ENCODE measurements at places on chromosomes 5 and 9. TPM values are rescaled to one million over a fixed set of nuclear protein-coding genes. Genes with fewer than 3 reads are reported as not detected.

DNA sequence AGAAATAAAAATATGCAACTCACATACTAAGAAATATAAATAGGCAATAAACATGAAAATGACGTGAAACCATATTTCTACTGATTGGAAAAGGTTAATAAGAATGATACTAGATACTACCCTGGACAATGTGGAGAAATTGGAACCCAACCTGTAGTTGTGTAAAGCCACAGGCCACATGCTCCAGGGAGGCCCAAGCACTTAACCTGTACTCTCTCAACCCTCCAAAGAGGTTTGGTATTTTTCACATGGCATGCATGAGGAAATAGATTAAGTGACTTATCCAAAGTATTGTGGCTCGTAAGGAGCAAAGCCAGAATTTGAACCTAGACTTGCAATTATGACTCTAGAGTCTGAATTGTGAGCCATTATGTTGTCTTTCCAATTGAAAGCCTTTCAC is 13.4 kb downstream of the LIFR start:
- DNase-seq, result no peak

Gene FBP2
- not detected for total RNA-seq

Gene RUFY1
- 61.4 TPM for total RNA-seq

DNA sequence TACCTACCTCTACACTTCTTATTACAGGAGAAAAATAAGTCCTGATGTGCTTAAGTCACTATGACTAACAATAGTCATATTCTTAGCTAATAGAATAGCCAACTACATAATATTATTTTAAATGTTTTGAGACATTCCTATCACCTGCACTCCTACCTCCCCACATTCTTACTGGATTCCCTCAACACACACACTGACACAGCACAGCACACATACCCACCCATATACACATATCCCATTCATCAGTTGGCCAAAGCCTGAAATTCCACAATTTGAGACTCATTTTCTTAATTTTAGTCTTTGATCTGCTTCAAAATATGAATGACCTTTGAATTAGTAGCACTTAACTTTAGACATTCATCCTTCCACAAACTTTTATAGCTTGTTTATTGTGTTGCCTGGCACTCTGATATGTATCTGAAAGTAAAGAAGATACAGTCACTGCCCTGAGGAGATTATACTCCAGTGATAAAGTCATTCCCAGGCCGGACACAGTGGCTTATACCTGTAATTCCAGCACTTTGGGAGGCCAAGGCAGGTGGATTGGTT is 168.3 kb upstream of the RASA1 start:
- DNase-seq, result no peak

- no peak for DNase-seq
Measured at GRCh38 chr5:35374584-35374983, 144.3 kb upstream of the PRLR start.

- no peak for DNase-seq
Measured at GRCh38 chr5:160363660-160364395, 6.6 kb downstream of the C1QTNF2 start.

- no peak for DNase-seq
Measured at GRCh38 chr9:83935276-83935935, 14.2 kb upstream of the KIF27 start.

- no peak for DNase-seq
Measured at GRCh38 chr5:181259283-181259682, 1.7 kb downstream of the TRIM52 start.

- DNase-seq, result no peak
Measured at GRCh38 chr5:88669371-88670050, 213.5 kb downstream of the MEF2C start.

- DNase-seq, result no peak
Measured at GRCh38 chr9:76644647-76645250, 119.5 kb upstream of the PCA3 start.

DNA sequence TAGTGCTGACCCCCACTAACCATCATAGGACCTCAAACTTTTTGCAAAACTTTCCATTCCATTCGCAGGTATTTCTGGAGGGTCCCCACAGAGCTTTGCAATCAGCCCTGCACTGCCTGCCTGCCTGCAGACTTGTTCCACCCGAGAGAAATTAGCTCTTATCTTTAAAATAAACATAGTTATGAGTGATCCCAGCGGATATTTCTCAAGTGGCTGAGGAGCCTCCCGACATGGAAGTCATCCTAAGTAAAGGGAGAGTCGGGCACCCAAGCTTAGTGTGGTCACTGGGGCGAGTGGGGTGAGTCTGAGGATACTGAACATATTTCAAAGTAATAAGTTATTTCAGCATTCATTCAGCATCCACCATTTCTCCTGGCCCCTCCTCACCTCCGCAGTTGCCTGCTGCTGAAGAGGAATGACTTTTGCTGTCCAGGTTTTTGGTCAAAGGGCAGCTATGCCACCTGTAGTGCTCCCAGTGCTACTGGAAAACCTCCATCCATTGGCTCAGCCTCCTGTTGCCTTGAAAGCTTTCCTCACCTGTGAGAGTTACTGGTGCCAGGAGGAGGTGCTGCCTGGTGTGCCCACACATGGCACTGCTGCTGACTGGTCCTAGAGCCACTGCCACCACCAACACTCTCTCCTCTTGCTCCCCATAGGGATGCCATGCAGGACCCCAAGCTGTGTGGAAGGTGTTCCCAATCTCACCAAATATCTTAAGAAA is 89.7 kb upstream of the PCSK1 start:
- no peak for DNase-seq

DNA sequence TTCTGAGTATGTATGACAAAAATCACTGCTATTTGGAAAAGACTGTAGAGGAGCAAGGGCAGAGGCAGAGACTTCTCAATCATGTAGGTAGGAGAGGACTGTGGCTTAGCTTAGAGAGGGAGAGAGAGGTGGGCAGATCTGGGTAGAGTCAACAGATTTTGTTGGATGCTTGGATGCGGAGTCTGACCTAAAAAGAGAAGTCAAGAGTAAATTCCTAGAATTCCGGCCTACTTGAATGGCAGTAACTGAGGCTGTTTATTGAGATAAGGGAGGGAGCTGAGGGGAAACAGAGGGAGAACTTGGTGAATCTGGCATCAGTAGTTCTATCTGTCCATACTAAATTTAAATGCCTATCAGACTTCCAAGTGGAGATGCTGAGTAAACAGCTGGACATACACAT is 2.4 kb downstream of the TICAM2 start:
- no peak for DNase-seq

Gene WNT8A
- not detected for total RNA-seq

Gene ERGIC1
- total RNA-seq, result 44.4 TPM

GRCh38 chr5:148739524-148739923 is 85.2 kb upstream of the HTR4 start:
- no peak for DNase-seq

Gene DCAF12
- 40.4 TPM for total RNA-seq

- no peak for DNase-seq
Measured at GRCh38 chr9:19162026-19162366, 34.7 kb upstream of the PLIN2 start.

Gene REEP2
- not detected for total RNA-seq

DNA sequence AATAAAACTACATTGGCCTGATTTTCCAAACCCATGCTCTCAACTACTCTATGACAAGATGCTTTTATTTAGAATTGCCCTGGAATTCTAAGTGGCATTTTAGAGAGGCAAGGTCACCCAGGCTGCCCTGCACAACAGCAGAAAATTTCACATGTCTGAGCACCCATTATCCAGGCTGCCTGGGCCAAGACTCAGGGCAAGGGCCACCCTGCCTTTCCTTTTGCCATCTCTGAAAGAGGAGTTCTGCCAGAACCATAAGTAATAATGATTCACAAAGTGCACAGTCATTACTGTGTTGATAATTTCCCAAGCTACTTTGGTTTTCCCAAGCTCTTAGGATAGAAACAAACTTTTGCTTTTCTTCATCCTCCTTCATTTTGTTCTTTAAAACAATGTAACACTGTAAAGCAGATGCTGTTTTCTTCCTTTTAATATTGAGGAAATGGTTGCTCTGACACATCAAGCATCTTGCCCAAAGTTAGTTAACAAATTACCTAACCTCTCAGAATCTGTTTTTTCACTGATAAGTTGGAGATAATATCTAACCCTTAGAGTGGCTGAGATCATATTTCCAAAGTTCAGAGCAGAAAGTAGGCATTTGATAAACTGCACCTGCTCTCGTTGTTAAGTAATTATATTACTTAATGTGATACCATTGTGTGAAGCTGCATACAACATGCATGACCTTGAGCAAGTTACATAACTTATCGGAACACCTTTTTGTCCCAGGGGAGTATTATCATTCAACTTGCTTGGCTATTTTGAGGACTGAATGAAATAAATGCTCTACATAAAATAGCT is 325.6 kb downstream of the PRELID2 start:
- no peak for DNase-seq

DNA sequence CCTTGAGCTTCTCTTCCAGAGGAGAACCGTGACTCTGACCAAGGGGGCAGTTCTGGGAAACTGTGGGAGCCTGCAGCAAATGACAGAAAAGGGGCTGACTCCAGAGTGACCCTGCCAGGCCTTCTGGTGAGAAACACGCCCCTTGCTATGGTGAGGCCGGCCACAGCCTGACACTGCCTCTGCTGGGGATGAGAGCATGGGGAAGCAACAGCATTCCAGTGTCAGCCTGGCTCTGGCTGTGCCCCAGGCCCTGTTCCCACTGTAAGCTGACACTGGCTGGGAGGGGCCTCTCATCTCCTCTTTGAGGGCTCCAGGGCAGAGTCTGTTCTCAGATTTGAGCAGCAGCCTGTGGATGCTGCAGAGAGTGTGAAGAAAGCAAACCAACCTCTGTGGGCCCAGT is 180.0 kb upstream of the IL12B start:
- DNase-seq, result no peak

Gene C8G
- total RNA-seq, result 1.4 TPM

Gene OR1J2
- total RNA-seq, result not detected

GRCh38 chr5:139910036-139910435 is 114.4 kb downstream of the PSD2 start:
- no peak for DNase-seq

- no peak for DNase-seq
Measured at GRCh38 chr9:121694600-121694999, 43.2 kb downstream of the DAB2IP start.

Gene OR1Q1
- not detected for total RNA-seq

Gene OR1B1
- not detected for total RNA-seq

GRCh38 chr5:168740092-168740800 is 161.1 kb upstream of the PANK3 start:
- no peak for DNase-seq

- no peak for DNase-seq
Measured at GRCh38 chr9:27503623-27504022, 20.5 kb upstream of the IFNK start.

Gene FBP1
- total RNA-seq, result 26.1 TPM

Gene BAAT
- total RNA-seq, result not detected

Gene PTGES2
- 52.0 TPM for total RNA-seq

DNA sequence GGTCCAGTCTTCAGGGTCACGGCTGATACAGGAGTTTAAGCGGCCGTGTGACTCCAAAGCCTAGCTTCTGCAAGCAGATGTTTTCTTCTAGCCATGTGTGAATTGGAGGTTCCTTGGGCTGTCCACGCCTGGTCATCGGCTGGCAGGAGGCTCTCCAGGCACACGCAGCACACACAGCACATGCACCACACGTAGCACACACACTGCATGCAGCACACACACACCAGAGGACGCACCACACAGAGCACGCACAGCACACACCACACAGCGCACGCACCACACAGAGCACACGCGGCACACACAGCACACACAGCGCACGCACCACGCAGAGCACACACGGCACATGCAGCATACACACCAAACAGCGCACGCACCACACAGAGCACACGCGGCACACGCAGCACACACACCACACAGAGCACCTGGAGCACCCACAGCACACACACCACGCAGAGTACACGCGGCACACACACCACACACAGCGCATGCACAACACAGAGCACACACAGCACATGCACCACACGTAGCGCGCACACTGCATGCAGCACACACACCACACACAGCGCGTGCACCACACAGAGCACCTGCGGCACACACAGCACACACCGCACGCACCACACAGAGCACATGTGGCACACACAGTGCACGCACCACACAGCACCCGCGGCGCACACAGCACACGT is 234.3 kb downstream of the FANCC start:
- DNase-seq, result no peak

Gene FOXD4L5
- 0.33 TPM for total RNA-seq

DNA sequence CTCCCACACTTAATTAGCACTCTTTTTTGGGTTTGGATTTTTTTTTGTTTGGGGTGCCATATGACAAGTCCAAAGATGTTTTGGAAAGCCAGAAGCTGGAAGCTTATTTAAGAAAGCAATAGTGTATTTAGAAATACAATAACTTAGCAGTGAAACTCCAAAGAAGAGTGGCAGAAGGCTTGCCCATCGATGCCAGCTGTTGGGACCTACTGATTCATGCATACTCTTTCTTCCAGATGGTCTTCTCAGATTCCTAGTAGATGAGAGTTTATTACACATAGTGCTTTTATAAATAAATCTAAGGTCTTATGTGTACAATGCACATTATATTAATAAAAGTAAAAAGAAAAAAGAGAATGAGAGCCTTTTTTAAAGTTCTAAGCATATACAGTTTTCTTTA is 374.6 kb downstream of the OSTF1 start:
- no peak for DNase-seq

DNA sequence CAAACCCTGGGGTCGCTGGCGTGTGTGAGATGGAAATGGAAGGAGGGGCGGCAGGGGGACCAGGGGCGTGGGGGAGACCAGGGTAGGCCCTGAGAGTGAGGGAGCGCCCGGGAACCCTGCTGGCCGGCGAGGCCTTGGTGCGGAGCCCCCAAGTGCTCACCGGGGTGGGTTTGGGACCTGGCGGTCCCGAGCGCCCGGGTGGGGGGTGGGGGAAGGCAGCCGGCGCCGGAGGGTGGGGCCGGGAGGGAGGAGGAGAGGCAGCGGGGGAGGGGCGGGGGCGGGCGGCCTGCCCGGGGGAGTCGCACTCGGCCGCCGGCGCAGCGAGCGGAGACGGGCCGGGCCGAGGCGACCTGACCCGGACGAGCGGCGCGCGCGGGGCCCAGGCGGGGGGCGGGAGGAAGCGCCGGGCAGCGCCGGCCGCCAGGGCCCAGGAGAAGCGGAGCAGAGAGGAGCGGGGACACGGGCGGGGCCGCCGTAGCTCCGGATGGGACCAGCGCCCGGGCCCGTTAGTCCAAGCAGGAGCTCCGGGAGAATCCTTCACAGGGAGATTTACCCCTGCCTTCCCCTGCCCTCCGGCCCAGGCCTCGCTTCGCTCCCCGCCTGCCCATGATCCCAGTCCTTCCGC is at the start of gene NPR2:
NPR2 (plus strand) TSS at position 295 of the 625 bp plus-strand sequence. CDS start 818 bp downstream, outside the sequence.
- DNase-seq, result no peak

Gene IRX1
- not detected for total RNA-seq
